Tibial artery (tissue), 4 donors: ENCODE measurements at places on chromosomes 3 and 15.
A peak's percentile ranks its signal among the peaks of the same experiment; 100 is the strongest.

DNA sequence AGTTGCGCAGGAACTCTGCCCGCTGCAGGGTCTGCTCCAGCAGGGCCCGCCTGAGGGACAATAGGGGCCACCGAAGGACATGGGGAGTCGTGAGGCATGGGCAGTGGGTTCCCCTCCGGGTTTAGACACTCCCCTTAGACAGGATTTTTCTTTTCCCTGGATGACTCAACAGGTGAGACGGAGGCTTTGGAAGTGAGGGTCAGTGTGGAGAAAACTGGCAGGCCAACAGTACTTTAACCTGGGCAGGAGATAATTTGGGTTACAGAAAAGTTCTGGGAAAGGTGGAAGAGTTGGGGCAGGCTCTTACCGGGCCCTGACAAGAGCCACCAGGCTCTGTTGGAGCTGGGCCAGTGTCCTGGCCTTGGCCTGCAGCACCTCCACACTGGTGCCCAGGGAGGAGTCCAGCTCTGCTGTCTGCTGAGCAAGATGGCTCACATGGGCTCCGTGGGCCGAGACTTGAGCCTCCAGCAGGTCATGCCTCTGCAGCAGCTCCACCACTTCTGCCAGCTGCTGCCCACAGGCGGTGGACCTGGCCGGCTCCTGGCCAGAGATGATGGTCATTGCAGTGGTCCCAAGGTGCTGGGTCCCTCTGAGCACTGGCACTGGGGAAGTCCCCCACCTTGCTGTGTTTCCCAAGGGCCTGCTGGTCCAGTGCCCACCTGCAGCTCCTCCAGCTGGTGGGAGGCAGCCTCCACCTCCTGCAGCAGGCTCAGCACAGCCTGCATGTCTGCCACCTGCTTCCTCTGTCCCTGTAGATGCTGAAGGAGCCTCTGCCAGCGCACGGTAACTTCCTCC lies 11.0 kb downstream of the SPTBN5 start:
- no peak overlapping the region for H3K4me3 ChIP-seq
- no peaks in the 10 kb centered on the region for H3K36me3 ChIP-seq
- no peaks in the 10 kb centered on the region for H3K4me1 ChIP-seq
- H3K27ac ChIP-seq, result no peak overlapping the region

DNA sequence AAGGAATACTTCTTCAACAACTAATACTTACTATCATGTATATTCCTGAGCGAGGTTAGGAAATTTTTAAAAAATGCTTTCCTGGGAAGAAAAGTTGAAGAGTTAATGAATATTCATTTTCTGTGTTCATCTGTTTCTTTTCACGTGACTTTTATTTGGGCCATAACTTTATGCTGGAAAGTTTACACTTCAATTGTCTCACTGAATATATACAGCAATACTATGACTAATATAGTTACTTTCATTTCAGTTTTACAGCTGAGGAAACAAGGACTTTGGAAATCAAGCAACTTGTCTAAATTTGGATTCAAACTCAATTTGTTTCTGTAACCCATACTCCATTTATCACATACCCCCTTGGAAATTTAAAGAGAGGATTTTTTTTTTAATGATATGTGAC lies 894.2 kb downstream of the ROBO1 start:
- no peak overlapping the region for H3K4me3 ChIP-seq
- no peaks in the 10 kb centered on the region for H3K36me3 ChIP-seq
- H3K27ac ChIP-seq, result no peak overlapping the region

- no peaks in the 10 kb centered on the region for H3K27me3 ChIP-seq
- H3K4me1 ChIP-seq, result no peaks in the 10 kb centered on the region
- no peak for DNase-seq
- H3K27ac ChIP-seq, result no peak overlapping the region
Measured at GRCh38 chr3:51691021-51691420, 15.8 kb upstream of the GRM2 start.

DNA sequence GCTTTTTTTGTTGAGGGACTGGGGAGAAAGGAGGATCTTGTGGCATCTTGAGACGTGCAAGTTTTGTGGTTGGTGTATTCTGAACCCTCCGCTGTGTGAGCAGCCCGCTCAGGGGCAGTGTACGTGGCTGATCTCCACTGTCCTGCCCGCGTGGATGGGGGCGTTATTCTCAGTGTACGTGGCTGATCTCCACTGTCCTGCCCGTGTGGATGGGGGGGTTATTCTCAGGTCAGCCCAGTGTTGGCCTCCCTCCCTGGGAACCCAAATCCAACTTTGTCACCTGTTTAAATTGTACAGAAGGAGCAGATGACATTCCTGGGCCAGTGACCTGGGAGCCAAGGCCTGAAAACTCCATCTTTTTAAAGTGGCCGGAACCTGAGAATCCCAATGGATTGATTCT lies 84.0 kb downstream of the PGPEP1L start:
- H3K4me3 ChIP-seq, result no peak overlapping the region
- H3K27ac ChIP-seq, result peak overlapping the region; percentile 69
- no peak for DNase-seq
- H3K36me3 ChIP-seq, result peaks cover 45% of the 10 kb centered on the region
- H3K27me3 ChIP-seq, result no peaks in the 10 kb centered on the region

DNA sequence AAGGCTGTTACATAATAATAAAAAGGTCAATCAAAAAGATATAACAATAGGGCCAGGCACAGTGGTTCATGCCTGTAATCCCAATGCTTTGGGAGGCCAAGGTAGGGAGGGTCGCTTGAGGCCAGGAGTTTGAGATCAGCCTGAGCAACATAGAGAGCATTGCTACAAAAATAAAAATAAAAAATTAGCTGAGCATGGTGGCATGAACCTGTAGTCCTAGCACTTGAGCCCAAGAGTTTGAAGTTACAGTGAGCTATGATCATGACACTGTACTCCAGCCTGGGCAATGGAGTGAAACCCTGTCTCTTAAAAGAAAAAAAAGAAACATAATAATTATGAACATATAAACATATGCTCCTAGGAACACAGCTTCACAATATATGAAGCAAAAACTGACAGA lies 29.3 kb downstream of the AVEN start:
- no peaks in the 10 kb centered on the region for H3K36me3 ChIP-seq
- H3K27ac ChIP-seq, result no peak overlapping the region
- H3K4me1 ChIP-seq, result no peaks in the 10 kb centered on the region
- no peak for DNase-seq

DNA sequence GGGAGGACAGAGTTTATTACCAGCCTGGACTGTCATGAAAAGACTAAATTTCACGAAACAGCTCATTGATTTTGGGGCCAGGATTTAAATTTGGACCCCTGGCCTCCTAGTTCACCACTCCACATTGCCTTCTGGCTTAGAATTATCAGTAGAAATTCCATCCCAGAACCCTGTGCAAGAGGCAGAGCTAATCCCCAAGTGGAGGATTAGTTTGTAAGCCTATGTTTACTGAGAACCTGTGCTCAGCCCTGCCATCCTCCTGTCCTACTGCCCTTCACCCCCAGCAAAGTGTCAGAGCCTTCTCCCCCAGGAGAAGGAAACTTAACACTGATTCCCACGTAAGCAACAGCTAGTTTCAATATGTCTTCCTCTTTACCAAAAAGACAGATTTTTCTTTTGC lies 99.4 kb downstream of the SST start:
- H3K27me3 ChIP-seq, result no peaks in the 10 kb centered on the region
- H3K4me1 ChIP-seq, result peaks cover 14% of the 10 kb centered on the region
- H3K4me3 ChIP-seq, result no peak overlapping the region
- H3K27ac ChIP-seq, result no peak overlapping the region
- H3K36me3 ChIP-seq, result no peaks in the 10 kb centered on the region
- DNase-seq, result no peak

DNA sequence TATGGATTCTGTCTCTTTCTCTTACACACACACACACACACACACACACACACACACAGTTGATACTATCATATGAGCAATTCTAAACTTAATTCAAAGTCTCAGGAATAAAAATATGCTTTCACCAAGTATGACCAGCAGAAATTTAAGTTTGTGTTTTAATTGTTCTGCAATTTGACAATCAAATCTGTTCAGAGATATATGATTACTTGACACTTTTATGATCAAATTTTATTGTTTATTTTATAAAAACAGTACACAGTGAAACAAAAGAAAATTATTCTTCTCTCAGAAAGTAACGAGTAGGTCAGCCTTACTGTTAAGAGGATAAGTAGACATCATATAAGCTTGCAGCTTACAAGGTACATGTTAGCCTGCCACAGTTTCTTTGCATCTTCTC lies 114.3 kb downstream of the NEK10 start:
- no peak overlapping the region for H3K27ac ChIP-seq
- no peaks in the 10 kb centered on the region for H3K27me3 ChIP-seq
- no peak for DNase-seq
- H3K4me1 ChIP-seq, result no peaks in the 10 kb centered on the region
- H3K4me3 ChIP-seq, result no peak overlapping the region

DNA sequence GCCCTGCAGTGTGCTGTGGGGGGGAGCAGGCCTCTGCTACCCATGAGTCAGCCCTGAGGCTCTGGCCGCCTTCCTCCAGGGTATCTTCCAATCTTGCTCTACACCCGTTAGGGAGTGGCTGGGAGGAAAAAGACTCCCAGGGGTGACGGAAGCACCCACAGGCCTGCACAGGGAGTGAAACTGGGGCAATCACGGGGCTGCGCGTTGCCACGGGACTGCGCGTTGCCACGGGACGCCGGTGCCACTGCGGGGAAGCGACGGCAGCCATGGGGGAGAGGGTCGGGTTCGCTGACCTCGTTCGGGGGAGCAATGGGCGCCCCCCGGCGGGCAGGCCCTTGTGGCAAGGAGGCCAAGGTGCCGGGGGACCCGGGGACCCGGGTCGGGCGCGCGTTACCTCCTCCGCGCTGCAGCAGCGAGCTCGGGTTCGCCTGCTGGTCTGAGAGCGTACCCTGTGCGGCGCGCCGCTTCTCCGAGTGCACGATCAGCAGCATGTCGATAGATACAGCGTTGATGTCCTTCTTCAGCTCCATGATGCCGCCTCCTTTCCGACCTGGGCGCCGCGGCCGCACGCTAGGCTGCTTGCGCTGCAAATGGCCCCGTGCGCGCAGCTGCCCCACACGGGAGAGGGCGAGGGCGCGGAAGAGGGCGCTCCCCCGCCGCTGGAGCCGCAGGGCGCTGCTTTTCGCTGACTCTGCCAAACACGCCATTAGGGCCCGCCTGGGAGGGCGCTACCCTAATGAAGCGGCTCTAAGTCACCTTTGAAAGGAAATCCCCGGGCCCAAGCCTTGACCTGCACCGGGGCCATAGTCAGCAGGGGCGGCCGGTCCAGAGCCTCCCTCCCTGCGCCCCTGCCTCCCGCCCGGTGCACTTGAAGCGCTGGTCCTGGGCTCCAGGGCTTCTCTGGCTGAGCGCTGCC lies at the start of gene KY:
TSS of gene KY (minus strand) at position 592 of the 916 bp plus-strand sequence. CDS start at position 530, 62 bp downstream.
- no peaks in the 10 kb centered on the region for H3K27me3 ChIP-seq
- no peaks in the 10 kb centered on the region for H3K36me3 ChIP-seq
- peak within 1 kb of the TSS; percentile 76 for H3K27ac ChIP-seq
- peak within 1 kb of the TSS; percentile 48 for H3K4me3 ChIP-seq
- DNase-seq, result no peak

GRCh38 chr3:66299891-66300290 lies 79.1 kb downstream of the SLC25A26 start:
- no peak overlapping the region for H3K4me3 ChIP-seq
- H3K27me3 ChIP-seq, result no peaks in the 10 kb centered on the region
- H3K27ac ChIP-seq, result no peak overlapping the region
- no peak for DNase-seq
- peaks cover 13% of the 10 kb centered on the region for H3K4me1 ChIP-seq

DNA sequence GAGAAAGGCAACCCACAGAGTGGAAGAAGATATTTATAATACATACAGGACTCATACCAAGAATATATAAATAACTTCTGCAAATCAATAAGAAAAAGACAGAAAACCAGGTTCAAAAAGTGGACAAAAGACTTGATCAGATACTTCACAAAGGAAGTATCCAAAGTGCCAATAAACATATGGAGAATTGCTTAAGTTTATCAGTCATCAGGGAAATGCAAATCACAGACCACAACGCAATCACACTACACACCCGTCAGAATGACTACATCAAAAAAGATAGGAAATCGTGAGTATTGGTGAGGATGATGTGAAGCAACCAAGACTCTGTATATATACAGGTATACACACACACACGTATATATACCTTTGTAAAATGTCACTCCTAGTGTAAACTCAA lies 180.6 kb downstream of the FAM43A start:
- peaks cover 13% of the 10 kb centered on the region for H3K27me3 ChIP-seq
- DNase-seq, result no peak
- no peak overlapping the region for H3K27ac ChIP-seq
- H3K4me1 ChIP-seq, result no peaks in the 10 kb centered on the region
- no peaks in the 10 kb centered on the region for H3K36me3 ChIP-seq

DNA sequence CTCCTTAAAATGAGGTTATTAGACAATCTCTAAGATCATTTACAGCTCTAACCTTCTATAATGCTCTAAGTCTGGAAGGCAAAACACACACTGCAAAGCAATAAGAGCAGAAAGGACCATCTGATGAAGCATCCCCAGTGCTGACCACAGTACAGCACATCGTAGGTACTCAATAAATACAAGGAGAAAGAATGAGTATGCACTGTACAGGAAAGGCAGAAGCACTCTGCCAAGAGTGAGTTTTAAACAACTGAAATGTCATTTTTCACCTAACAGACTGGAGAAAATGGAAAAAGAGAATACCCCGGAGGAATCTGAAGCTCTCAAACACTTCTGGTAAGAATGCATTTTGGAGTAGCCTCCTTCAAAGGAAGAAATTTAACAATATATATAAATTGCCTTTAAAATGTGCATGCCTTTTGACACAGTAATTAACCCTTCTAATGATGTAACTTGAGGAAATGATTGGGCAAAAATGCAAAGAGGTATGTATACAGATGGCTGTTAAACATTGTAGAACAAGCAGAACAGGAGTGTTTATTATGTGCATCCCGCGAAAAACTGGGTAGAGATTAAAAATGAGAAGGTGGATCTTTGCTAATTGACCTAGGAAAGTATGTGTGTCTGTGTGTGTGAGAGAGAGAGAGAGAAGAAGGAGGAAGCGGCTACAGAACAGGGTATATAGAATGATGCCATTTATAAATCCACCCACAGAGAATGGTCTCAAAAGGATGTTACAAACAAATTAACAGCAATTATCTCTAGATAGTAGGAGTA lies 8.0 kb upstream of the OXTR start:
- DNase-seq, result no peak
- H3K36me3 ChIP-seq, result no peaks in the 10 kb centered on the region
- H3K4me1 ChIP-seq, result no peaks in the 10 kb centered on the region
- peaks cover 10% of the 10 kb centered on the region for H3K27me3 ChIP-seq
- H3K27ac ChIP-seq, result no peak overlapping the region

DNA sequence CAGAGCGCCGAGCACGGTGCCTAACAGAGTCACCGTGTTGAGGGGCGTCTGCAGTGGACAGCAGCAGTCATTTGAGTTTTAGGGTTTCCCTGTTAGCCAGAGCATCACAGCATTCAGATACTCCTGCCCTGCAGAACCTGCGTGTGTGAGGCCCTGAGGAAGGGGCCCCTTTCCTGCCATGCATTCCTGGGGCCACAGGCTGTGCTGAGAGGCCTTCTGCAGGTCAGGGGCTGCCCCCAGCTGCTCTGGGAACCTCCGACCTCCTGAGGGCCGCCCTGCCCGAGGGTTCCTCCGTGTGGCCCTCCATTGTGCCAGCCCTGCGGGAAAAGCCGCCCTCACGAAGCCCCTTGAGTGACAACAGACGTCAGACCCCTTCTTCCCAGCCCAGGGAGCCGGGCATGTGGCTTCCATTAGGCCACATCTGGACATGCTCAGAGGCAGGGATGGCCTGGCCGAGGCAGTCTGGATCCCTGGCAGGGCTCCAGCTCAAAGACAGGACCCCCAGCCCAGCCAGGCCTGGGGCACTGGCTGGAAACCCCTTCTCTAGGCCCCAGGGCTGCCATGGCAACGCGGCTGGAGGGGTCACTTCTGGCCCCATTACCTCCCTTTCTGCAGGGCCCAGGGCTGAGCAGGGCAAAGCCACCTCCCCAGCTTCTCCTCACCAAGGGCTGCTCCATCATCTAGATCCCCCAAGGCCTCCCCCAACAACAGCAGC lies 25.3 kb downstream of the FBLN2 start:
- H3K27ac ChIP-seq, result no peak overlapping the region
- DNase-seq, result no peak
- no peaks in the 10 kb centered on the region for H3K27me3 ChIP-seq
- no peaks in the 10 kb centered on the region for H3K4me1 ChIP-seq
- H3K36me3 ChIP-seq, result no peaks in the 10 kb centered on the region
